CD4-positive, alpha-beta T cell treated with Interleukin-6 for 4 hours (primary cell): ENCODE measurements at places on chromosomes 1 and 21.

DNA sequence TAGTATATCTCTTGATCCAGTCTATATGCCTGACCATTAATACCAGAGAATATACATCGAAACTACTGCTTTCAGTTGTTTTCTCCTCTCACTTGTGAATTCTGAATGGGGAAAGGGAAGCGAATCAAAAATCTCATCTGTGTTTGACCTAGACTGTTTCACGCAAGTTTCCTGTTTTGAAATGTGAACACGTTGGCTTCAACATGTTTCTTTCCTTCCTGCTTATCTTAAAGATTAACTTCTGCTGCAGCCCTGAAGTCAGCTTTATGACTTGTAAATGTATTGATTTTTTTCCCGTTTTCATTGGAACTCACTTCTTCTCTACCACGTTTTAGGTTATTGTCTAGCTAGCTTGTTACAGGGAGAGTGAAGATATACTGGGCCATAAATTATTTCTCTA, 49.9 kb downstream of the SNX27 start:
- no peak for DNase-seq

DNA sequence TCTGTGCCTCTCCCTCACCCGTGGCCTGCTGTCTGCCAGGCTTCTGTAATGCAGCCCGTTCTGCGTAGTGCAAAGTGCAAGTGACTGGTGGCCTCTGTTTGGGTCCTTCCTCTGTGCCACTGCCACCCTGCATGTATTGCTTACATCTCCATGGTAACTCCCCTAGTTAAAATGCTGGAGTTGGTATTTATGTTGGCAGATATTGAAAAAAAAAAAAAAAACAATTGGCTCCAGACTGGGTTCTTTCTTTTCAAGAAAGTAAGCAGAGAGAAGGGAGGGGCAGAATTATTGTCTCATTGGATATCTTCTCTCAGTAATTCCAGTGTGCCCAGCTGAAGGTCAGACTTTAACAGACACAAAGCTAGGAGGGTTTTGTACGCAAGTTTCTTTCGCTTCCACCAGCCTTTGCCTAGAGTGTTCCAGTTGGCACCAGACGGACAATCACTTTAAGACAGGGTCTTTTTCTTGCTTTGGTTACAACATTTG, 242.3 kb downstream of the PBX1 start:
- DNase-seq, result no peak

DNA sequence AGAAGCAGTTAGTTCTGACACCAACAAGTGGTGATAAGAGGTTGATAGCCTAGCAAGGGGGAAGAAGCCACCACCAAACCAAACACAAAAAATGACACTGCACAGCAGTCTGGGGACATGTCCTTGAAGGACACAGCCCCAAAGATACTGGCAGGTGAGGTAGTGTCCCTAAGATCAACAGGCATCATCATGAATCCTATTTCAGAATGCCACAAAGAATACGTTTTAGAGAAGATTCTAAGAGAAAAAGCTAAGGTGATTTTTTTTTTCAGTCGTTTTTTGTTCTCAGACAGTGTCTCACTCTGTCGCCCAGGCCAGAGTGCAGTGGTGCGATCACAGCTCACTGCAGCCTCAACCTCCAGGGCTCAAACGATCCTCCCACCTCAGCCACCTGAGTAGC, 19.6 kb downstream of the MTHFR start:
- no peak for DNase-seq

DNA sequence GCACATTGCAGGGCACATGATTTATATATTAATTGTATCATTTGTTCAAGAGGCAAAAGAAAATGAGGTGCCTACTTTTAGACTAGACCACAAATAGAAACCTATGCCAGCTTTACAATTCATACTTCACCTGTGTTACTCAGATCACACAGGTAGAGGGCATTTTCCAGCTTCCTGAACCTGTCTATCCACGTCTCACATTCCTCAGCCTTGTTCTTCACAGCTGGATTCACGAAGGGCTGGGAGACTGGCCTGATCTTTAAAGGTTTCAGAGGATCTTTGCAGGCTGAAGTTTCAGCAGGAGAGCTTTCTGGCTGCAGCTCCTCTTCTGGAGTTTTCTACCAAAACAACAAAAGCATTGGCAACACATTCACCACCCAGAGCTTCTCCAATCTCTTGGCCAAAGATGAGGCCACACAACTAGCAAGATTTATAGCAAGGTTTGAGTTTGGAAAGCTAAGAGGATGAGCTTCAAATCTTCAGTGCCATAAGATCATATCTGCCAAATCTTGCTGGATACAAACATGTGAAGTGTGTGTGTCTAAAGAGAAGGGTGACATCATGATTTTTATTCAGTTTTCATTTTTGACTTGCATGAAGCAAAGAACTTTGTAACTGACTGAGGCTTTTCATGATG, 71.0 kb upstream of the CYP2J2 start:
- no peak for DNase-seq

DNA sequence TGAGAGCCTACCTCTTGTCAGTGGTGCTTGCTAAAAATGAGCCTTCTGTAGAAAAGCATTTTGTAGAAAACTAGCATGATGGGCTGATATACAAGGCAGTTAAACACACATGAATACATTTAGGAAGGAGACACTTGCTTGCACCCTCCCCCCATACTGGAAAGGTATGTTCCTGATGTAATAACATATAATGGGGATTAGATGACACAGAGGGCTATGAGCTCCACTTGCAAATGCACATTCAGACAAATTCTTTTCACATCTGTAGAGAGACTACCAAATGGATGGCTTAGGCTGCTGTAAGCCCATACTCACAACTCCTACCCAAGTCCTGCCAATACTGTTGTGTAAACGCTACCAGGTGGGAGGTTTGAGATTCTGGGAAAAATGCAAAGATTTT, 634.0 kb downstream of the SMYD3 start:
- no peak for DNase-seq

- no peak for DNase-seq
These were observed 153.5 kb downstream of the DENND1B start for GRCh38 chr1:197621761-197622160.

DNA sequence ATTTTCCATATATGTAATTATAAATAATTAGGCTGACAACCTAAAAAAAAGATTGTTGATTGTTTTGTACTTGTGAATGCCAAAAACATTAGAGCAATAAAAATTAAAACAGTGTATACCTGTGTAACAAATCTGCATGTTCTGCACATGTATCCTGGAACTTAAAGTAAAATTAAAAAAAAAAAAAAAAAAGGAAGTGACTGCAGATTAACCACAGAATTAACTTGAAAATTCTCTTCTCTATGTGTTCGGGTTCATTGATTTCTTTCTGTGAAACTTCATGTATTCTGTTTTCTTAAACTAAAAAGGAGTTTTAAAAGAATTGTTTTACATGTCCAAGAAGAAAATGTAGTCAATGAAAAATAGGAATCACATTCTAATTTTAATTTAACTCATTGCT, 95.7 kb downstream of the FASLG start:
- DNase-seq, result no peak

GRCh38 chr1:67376381-67376780, 53.8 kb downstream of the SERBP1 start:
- DNase-seq, result no peak

DNA sequence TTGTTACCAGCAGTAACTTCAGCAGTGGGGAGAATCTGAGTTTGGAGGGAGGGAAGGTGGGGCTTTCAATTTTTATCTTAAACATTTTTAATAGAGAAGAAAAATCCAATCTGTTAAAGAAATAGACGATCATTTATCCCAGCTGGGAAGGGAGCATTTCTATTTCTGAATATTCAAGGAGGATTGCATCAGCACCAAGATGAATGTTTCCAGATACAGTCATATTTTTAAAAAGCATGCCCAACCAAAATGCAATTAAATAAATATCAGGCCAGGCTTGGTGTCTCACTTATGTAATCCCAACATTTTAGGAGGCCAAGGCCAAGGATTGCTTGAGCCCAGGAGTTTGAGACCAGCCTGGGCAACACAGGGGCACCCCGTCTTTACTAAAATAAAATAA, 1.7 kb upstream of the ATP1A4 start:
- no peak for DNase-seq

DNA sequence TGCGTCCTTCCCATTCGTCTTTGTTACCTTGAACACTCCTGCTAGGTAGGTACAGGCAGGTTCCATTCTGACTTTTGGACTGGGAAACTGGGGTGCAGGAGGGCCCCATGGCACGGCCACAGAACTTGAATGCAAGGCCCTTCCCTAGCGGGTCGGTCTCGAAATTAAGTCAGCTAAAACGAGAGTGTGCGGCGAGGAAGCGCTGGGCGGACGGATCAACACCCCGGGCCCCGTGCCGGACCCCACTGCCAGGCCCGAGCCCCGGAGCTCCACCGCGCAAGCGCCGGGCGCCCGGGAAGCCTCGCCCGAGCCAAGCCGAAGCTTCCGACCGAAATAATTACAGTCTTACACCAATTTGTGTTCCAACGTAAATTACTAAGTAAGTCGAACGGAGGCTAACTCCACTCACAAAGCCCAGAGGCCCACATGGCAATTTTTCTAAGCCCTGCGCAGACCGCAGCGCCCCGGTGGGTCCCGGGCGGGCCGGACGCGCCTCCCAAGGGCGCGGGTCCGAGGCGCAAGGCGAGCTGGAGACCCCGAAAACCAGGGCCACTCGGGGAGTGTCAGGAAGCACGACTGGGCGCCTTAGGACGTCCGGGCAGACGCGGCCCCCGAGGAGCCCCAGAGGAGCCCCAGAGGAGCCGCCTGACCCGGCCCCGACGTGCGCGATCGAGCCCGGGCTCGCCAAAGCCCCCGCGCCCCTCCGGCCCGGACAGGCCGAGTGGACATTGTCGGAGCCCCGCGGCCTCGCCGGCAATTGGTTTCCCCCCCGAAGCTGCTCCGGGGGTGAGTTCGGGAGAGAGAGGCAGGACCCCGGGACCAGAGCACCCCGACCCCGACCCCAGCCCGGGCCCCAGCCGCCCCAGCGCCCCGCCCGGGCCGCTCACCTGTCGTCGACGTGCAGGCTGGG, 624 bp downstream of the RIPK4 start:
- no peak for DNase-seq

- DNase-seq, result no peak
These were observed 16.6 kb downstream of the AK4 start for GRCh38 chr1:65164633-65165032.

GRCh38 chr1:45543581-45544417, 6.8 kb upstream of the AKR1A1 start:
- DNase-seq, result peak; percentile 69

GRCh38 chr1:204127597-204128242, 24.1 kb downstream of the ETNK2 start:
- peak; percentile 15 for DNase-seq

- peak; percentile 73 for DNase-seq
These were observed 17.9 kb upstream of the PWP2 start for GRCh38 chr21:44089001-44089911.

- no peak for DNase-seq
These were observed 117.9 kb downstream of the DMRTB1 start for GRCh38 chr1:53576866-53577760.

DNA sequence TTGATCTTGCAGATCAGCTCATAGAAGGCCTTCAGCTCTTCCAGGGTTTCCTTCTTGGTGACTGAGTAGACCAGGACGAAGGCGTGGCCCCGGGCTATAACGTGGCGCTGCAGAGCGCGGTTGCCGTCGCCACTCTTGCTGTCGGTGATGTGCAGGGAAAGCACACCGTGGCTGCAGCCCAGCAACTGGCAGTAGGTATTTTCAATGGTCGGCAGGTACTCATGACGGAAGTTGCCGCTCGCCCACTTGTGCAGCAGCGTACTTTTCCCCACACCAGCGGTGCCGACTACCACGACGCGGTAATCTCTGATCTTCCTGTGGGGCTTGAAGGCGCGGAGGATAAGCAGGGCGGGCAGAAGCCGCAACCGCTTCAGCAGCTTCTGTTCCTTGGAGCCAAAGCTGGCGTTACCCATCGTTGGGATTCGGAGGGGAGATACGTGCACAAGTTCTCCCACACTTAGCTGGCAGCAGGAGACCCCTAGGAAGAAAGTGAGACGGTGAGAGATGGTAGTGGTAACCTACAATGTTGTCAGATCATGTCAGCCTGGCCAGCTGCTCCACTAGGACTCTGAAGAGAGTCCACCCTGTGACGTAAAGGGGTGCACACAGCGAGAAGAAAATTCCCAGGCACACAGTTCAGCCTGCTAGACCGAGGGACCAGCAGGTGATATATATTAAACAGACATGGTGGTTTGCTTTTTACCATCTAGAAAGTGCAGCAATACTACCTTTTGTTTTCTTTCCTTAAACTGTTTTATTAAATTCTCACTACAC, 3.4 kb downstream of the DIRAS3 start:
- no peak for DNase-seq

DNA sequence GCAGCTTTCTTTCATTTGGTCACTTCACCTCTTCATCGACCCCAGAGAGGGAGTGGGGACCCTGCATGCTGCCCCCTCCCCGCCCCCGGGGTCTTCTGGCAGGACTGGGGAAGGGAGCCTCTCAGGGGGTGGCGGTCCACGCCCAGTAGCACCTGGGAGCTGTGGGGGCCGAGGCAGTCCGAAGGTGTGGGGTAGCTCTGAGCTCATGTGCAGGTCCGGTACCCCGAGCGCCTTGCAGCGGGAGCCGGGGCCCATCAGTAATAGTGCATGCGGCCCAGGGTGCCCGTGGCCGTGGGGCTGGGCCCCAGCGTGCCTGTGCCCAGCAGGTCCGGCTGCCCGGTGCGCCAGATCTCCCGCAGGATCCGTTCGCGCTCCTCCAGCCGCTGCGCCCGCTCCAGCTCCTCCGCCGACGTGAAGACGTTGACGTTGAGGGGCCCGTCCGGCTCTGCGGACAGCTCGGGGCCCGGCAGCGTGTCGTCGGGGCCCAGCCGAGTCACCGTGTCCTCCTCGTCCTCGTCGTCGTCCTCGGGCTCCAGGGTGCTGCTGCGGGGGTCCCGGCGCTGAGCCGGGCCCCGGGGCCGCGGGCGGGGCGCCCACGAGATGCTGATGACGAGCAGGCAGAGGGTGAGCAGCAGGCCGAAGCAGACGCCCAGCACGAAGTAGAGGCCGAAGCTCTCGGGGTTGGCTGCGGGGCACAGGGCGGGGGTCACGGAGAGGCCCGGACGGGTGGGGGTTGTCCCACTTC, 1.2 kb downstream of the EVA1B start:
- no peak for DNase-seq

DNA sequence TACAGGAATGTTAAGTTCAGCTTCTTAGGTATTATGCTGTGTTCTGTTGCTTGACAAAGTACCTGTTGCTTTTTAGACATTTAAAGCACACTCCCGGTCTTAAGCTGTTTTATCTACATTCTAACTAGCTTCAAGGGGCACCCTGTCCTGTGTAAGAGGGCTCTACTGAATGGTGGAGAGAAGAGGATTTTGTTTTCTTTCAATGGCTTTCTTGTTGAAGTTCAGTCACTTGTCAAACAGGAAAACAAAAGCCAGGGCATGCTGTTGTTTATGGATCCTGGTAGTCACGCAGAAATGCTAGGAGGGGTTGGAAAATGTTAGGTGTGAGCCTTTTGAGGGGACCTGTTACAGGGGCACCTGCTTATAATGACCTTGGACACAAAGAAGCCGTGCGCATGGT, 30.7 kb downstream of the PGM1 start:
- DNase-seq, result no peak

GRCh38 chr1:170483051-170483450, 48.9 kb upstream of the GORAB start:
- no peak for DNase-seq

DNA sequence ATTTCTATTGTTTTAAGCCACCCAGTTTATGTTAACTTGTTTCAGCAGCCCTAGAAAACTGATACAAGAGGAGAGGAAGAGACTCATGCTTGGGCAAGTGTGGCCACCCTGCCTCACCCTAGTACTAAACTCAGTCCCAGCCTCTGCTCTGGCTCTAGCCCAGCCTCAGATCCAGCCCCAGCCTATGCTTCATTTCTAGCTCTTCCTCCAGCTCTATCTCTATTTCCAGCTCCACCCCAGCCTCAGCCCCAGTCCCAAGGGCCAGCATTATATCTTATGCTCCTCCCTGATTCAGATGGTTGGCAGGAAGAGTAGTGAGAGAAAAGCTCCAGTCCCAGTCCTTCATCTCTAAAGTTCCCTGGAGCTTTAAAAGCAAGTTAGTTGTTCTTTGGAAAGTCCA, 535.5 kb downstream of the PTPRC start:
- DNase-seq, result no peak
